ENCODE measurements at places on chromosomes 1 and 21.

- DNase-seq, result no peak
Measured at GRCh38 chr1:145884675-145885074, 991 bp downstream of the ANKRD35 start.

DNA sequence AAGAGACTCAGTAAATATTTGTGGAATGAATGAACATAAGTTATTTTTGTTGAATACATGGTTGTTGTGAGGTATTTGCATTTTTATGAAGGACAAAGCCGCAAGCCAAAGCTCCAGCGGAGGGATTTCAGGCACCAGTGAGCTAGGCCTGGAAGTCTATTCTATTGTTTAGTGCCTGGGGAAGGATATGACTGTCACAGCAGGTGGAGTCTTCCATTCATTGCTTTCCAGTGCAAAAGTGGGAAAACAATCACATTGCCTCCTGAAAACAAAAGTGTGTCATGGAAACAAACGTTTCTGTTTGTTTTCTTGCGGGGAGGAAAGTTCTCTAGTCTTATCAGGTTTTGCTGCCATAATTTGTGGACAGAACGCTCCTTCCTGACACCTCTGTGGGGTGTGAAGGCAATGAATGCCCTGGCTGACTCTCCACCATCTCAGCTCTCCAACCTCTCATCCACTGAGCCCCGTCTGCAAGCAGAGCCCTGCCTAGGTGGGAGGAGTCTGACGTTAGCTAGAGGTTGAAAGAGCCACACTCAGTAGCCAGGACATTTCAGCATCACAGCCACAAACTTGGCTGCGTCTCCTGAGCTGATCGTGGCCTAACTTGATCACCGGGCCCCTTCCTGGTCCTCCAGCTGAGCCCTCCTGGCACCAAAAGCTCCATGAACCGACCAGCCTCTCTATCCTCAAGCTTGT is 739.1 kb downstream of the MATN1 start:
- DNase-seq, result no peak

DNA sequence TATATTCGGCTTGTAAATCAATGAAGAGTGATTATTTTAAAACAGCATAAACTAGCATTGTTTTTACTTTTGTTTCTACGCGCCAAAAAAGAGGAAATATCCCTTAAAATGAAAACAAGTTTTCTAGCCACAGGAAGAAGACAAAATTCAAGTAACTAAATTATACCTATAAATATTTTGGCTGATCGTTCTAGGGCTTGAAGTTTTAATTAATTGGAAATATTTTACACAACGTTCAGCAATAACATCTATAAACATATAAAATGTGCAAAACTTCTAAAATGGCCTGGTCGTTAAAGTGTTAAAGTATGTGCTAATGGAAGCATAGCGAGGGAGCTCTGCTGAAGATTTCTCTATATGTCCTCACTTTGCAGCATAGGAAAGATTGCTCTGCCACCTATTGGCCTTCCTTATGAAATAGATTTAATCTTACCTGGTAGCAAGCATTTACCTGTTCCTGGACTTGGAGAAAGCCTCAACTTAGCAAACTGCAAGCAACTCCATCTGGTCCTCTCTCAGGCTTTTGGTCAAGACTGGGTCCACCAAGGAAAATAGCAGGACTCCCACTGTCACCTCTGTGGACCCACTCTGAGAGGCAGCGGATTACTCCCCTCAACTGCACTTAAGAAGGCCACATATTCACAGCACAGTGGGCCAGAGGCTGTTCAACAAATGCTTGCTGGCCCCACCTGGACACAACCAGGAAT is 351.3 kb upstream of the RUNX1 start:
- peak; percentile 11 for DNase-seq

DNA sequence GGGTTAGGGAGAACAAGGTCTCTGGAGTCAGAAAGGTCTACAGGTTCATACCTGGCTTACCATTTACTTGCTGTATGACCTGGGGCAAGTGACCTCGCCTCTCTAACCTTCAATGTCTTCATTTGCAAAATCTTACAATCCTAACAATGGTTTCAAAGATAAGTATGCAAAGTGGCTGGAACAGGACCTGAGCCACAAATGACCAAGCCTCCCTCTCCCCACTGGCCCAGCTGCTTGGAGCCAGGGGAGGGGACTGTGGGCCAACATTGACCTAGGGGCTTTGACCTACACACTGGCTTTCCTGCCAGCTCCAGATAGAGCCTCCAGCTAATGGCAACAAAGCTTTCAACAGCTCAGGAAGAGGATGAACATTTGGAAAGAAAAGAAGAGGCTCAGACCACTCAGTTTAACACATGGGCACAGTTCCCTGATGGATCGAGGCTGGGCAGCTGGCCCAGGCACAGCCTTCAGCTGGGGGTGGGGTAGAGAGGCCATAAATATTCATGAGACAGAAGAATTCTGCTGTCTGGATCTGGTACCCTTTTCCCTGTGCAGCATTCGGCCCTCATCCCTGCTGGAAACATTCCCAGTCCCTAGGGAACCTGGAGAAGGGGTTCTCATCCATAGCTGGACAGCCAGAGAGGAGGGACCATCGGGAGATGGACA is 12.9 kb downstream of the PTAFR start:
- DNase-seq, result no peak

DNA sequence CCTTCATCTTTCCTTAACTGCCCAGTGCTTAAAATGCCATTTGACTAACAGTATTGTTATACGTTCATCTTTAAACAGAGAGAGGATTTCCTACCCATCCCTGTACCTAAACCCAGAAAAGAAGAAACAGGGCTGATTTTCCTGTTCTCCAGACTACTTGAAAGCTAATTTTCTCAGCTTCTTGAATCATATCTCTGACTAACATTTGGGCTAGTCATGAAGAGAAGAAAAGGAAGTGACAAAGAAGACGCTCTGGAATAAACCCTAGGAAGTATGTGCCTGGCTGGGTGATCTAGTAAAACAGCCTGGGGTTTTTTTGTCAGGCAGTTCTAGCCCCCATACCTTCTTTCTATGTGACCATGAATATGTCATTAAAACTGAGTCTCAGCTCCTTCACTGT is 44.8 kb upstream of the SGIP1 start:
- no peak for DNase-seq

DNA sequence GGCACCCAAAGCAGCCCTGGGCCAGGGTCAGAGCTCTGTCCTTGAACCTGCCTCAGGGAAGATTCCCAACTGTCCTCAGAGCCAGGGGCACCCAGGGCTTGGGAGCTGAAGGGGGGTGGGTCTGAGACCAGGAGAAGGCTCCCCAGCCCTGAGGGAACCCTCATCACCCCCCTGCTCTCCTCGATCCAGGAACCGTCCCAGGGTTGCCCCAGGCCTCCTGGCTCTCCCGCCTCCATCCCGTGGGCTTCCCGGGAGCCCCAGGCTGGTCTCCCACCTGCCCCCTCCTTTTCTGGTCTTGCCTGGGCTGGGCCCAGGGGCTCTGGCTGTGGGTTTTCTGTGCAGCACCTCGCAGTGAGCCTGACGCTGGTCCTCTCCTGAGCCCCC is 6.7 kb upstream of the SAMD11 start:
- DNase-seq, result no peak

- no peak for DNase-seq
Measured at GRCh38 chr1:70134148-70134547, 71.2 kb downstream of the LRRC40 start.

GRCh38 chr1:205291596-205291995 is 29.9 kb downstream of the NUAK2 start:
- DNase-seq, result no peak

DNA sequence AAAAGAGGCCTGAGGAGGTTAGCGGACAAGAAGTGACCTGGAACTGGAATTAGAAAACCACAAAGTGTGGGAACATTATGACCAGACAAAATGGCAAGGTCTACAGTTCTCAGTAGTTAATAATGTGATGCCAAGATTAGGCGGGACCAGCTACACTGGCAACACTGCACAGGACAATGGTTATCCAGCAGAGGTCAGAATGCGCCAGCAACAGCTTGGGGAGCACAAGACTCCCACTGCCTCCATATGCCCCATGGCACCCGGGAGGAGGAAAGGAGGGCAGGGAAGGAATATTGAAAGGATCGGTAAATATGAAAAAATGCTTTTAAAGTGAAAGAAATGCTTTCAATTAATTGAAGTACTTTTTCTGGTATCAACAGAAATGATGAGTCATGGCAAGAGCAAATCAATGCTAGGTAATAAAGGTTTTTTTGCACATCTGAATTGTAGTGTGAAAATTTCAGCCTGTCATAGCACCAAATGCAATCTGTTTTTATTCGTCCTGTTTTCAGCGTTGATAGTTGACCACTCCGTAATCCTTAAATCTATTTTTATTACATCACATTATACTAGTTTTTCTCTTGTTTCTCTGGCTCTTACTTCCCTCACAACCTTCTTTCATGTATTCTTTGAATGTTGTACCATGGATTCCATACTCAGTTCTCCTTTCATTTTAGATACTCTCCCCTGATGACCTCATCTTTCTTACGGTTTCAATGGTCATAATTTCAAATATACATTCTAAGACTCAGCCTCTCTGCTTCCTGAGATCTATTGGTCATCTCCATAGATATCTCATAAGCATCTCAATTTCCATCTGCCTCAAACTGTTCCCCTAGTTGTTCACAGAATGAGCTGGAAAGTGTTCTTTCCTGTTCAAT is 30.7 kb downstream of the VCAM1 start:
- no peak for DNase-seq

GRCh38 chr1:89767618-89768017 is 53.2 kb upstream of the LRRC8D start:
- DNase-seq, result no peak

GRCh38 chr21:25385911-25386474 is 221.3 kb downstream of the MRPL39 start:
- no peak for DNase-seq

GRCh38 chr1:3884966-3885365 is 15.1 kb downstream of the C1orf174 start:
- DNase-seq, result no peak

DNA sequence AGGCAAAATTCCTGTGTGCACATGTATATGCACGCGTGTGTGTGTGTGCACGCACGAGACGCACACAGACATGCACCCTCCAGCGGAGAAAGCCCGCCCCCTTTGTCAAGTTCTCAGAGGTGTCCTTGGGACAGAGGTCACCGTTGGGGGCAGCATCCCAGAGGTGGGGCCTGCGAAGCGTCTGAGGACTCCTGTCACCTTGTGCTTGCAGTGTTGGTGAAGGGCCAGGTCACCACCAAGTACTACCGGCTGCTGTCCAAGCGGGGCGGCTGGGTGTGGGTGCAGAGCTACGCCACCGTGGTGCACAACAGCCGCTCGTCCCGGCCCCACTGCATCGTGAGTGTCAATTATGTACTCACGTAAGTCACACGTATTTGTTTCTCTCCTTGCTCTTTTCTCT is 42.6 kb downstream of the SIM2 start:
- DNase-seq, result no peak

DNA sequence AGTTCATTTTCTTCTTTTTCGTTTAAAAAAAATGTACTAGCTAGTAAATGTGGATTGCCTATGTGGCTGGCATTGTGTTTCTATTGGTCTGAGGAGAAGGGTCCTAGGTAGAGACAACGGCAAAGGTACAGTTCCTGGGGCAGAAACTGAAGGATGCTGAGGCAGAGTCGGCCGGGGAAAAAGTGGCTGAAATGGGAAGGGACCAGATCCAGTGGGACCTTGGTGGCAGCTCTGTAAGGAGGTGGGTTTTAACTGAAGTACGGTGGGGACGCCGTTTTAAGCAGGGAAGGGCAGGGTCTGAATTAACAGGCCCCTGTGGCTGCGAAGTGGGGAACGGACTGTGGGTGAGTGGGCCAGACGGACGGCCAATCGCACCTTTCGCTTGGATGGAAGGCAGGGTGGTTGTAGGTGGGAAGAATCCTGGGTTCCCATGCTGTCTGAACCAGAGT is 420 bp upstream of the VPS13D start:
- no peak for DNase-seq

DNA sequence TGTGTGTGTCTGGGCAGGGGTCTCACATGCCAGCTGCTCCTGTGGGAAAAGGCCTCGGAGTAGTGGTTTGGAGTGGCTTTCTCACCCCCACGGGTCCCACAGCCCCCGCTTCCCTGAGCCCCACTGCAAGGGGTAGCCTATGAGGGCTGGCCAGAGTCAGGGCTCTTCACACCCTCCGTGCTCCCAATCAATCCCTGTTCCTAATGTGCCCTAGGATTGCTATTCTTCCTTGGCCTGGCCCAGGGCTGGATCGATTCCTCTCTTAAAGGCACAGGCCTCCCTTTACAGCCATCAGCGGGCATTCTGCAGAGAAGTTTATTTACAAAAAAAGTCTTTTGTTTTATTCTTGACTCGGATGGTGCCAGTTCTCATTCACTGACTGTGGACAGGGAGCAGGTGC is 19.3 kb upstream of the ACTL8 start:
- no peak for DNase-seq

GRCh38 chr1:84715342-84716019 is 25.2 kb upstream of the SSX2IP start:
- DNase-seq, result no peak

DNA sequence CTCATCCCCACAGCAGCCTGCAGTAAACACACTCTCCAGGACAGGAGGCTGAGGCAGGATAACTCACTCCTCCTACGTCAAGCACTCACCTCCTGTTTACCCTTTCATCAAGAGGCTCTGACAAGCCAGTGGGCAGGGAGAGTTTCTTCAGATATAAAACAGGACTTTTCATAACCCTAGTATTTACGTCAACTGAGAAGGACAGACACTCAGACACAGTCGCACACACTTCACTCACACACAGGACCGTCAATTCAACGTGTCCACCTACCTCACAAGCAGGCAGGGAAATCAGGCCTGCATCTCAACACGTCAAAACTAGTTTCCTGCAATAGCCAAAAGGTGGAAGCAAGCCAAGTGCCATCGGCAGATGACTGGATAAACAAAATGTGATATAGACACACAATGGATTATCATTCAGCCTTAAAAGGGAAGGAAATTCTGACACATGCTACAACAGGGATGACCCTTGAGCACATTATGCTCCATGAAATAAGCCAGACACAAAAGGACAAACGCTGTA is 48.6 kb downstream of the ITPKB start:
- DNase-seq, result peak; percentile 71

GRCh38 chr1:207719234-207719633 is 32.6 kb upstream of the CD46 start:
- DNase-seq, result no peak

GRCh38 chr1:154337253-154337894 is 12.0 kb downstream of the ATP8B2 start:
- no peak for DNase-seq

GRCh38 chr1:174809755-174810280 is 189.9 kb upstream of the CACYBP start:
- DNase-seq, result no peak

DNA sequence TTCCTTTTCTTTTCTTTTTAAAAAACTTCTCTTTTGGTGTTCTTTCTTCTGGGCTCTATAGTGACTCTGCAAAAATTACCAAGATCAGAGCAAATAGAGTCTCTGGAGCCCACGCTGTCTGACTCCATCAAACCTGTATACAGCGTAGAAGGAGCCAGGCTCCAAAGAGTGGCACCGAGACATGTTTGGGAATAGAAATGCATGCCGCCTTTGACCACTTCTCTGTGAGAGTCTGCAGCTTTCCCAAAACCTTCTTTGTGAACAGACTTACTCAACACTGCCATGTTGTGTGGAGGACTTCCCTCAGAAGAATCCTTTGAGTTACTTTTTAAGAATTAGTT is 55.3 kb downstream of the GORAB start:
- DNase-seq, result no peak

All from activated CD4-positive, alpha-beta T cell treated with anti-CD3 and anti-CD28 coated beads, Interleukin-2, amount 50 U/mL, for 48 hours (primary cell).